ENCODE measurements at places on chromosomes 16 and 17.

DNA sequence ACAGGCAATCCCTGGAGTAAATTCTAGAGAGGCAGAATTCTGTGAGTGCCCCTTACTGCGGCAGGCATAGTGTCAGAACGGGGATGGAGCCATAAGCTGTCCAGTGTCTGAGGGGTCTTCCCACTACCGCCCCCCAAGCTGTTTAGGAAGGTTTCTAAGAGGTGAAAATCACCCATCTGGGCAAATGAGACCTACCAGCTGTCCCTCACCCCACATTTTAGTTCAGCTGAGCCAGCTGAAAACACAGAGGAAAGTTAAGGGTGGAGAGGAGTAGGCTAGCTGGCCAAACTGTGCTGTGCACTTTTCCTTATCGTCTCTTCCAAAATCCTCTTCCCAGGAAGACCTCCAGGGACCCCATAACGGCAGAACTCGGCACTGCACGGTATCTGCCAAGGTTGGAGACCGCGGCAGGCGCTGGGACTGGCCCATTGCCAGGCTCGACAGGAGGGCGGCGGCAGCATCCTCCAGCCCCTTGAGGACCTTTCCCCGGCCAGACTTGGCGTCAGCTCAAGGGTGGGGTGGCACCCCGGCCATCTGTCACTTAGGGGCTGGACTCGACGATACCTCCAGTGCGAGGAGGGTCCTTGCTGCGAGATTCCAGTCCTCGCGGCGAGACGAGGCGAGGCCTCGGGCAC, 955 bp downstream of the ACLY start:
- DNase-seq = peak; percentile 80

- no peak for DNase-seq
Observed at GRCh38 chr16:86886651-86887050, 308.3 kb downstream of the FOXL1 start.

DNA sequence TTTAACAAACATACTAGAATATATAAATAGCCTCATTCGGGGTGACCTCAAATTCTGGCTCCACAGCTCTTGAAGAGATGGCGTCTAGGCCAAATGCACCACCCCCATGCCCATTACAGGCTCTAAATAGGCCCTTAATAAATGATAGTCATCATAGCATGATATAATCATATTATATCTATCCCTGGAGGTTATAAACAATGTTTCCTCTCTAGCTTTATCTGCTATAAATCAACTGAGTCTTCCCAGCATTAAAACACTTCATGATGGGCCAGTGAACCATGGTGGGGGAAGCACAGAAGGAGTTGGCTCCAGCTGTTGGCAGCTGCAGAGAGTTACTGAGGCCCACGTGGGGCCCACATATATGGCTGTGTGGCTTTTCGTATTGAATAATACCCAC, 214.9 kb upstream of the MPHOSPH6 start:
- no peak for DNase-seq

- no peak for DNase-seq
Observed at GRCh38 chr17:15238057-15238456, 27.1 kb downstream of the PMP22 start.

- DNase-seq = no peak
Observed at GRCh38 chr16:11333702-11334101, 11.6 kb upstream of the RMI2 start.

DNA sequence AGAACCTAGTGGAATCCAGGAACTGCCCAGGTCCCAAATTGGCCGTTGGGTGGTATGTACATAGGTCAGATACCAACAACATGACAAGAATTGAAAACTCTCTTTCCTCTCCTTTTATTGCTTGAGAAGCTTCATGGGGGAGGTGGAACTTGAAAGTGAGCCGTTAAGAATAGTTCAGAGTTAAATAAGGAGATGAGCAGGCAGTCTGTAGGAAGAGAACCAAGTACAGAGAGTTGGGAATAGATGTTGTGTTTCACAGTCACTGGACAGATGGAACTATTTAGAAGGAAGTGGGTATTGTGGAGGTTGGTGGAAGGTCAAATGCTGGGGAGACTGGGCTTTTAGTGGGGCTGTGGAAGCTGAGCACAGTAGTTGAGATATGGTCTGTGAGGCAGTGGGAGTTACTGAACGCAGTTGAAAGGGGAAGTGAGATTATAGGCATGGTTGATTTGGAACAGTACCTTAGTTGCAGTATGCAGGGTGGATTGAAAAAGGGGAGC, 26.4 kb downstream of the ARHGAP44 start:
- no peak for DNase-seq

DNA sequence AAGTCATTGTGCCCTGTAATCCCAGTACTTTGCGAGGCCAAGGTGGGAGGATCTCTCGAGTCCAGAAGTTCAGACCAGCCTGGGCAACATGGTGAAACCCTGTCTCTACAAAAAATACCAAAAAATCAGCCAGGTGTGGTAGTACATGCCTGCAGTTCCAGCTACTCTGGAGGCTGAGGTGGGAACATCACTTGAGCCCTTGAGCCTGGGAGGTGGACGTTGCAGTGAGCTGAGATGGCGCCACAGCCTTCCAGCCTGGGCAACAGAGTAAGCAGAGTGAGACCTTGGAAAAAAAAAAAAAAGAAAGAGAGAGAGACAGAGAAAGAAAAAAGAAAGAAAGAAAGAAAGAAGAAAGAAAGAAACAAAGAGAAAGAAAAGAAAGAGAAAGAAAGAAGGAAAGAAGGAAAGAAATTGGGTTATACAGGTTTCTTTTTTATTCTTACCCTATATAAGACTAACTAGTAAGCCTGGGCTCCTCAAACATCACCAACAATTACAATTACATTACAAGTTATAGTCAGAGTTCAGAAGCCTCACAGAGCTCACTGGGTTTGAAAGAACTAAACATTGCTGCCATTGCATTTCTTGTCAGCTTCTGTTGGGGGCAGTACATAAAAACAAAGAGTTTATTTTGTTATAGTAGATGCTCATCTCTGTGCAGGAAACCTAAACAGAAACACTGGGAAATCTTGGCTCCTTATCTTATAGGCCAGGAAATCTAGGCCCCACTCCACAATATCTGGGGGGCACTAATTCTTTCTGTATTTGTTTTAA, 6.7 kb upstream of the ABCA9 start:
- no peak for DNase-seq

DNA sequence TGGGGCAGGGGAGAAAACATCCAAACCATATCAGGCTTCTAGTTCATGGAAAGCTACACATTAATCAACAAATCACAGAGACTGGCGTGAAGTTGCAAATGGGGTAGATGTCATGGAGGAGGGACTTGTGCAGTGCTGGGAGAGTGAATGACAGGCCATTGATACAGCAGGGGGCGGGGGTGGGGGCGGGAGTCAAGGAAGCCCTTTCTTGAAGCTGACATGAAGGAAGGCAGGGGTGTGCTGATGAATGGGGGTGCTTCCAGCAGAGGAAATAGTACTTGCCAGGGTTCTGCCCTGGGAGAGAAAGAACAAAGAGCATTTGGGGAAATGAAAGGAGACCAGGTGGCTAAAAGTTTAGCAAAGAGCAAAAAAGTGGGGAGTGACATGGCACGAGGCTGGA, 269.9 kb downstream of the SHISA9 start:
- DNase-seq = no peak

DNA sequence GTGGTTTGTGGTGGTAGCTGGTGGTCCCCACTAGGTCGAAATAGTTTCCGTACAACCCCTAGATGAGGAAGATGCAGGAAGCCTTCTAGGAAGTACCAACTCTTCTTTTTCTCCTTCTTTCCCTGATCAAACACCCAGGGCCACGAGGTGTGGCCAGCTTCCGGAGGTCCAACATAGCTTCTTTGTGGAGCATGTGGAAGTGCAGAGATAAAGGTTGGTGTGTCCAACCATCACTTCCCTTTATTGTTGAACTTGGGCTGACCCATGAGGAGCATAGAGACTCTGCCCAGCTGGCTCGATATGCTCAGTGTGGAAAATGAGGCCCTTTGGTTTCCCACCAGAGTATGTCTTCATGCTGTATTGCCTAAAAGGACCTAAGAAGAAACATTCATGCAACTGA, 6.3 kb upstream of the RGS9 start:
- DNase-seq = no peak

- DNase-seq = no peak
Observed at GRCh38 chr16:54289945-54290832, 3.6 kb upstream of the IRX3 start.

- DNase-seq = no peak
Observed at GRCh38 chr16:56478281-56479049, 27.1 kb downstream of the OGFOD1 start.

DNA sequence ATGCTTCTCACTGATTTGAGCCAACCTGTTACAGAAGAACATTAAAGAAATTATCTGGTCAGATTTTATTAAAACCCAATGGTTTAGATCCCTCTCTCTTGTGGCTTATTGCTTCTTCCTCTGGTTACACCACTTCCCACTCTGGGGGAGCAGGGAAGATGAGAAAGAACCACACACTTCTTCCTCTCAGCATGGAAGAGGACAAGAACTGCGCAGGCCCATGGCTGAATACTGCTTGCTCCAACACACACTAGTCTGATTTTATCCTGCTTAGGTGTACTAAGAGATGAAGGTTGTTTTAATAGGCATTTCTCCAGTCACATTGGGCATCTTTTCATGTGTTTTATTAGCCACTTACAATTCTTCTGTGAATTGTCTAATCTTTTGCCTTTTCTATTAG, 27.6 kb downstream of the MAP3K3 start:
- no peak for DNase-seq

- no peak for DNase-seq
Observed at GRCh38 chr16:47073223-47074155, 70.3 kb downstream of the NETO2 start.

DNA sequence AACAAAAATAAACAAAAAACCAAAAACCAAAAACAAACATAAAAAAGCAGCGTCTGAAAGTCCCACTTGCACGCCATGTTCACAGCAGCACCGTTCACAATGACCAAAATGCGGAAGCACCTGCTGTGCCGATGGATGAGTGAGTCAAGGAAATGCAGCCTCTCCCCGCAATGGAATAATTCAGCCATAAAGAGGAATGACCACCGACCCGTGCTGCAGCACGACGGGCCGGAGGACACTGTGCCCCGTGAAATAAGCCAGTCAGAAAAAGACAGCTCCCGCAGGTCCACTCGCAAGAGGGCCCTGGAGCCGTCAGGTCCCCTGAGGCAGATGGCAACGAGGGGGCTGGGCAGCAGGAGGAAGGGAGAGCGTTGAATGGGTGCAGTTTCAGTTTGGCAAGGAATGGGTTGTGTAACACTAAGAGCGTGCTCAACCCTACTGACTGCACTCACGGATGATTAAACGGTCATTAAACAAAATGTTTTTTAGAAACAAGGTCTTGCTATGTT, 5.1 kb downstream of the CLCN7 start:
- no peak for DNase-seq

DNA sequence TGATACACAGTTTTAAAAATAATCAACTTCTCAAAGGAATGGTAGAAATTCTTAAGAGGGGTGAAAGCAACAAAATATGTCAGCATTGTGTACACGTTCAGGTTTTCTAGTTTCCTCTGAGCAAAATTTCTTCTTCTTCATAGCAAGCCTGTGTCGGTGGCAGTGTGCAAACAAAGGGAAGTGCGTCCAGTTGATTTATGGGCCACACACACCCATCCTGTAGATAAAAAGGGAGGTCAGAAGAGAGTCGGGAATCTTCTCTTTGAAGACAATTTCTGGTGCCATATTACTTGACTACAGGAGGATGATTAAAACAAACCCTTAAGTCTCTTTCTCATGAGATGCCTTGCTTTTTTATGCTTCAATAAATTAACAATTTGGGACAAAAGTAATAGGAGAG, 484.1 kb upstream of the SALL1 start:
- no peak for DNase-seq

- DNase-seq = no peak
Observed at GRCh38 chr16:89334050-89334449, 116.5 kb downstream of the ZNF778 start.

DNA sequence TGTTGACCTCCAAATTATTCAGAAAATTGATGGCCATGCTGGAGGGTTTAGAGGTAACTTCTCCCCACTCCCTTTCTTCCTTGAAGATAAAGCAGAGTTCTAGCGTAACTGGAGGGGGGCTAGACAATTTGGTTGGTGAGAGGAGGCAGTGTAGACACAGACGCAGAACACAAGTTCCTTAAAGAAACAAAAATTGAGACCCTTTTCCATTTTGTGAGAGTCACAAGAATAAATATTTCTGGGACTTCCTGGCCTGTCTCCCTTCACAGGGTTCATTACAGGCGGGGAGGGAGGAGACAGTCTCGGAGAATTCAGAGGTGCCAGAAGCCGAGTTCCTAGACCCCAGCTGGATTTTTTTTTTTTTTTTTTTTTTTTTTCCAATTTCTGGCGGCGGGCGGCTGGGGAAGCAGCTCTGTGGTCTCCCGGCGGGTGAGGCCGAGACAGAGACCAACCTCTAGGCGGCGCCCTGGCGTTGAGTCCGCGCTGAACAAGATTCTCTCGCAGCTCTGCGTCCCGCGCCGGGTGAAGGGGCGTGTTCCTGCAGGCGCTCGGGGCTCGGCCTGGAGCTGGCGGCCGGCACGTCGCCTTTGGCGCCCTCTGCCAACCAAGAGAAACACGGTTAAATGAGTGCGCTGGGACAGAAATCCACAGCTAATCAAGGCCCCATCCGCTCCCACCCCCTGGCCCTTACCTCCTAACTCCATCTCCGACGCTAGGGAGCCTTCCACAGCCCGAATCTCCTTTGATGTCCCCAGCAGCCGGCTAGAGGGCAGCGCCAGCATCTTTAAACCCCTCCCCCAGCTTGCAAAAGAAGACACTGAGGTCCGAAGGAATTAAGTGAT, 10.2 kb upstream of the HOXB9 start:
- peak; percentile 66 for DNase-seq

DNA sequence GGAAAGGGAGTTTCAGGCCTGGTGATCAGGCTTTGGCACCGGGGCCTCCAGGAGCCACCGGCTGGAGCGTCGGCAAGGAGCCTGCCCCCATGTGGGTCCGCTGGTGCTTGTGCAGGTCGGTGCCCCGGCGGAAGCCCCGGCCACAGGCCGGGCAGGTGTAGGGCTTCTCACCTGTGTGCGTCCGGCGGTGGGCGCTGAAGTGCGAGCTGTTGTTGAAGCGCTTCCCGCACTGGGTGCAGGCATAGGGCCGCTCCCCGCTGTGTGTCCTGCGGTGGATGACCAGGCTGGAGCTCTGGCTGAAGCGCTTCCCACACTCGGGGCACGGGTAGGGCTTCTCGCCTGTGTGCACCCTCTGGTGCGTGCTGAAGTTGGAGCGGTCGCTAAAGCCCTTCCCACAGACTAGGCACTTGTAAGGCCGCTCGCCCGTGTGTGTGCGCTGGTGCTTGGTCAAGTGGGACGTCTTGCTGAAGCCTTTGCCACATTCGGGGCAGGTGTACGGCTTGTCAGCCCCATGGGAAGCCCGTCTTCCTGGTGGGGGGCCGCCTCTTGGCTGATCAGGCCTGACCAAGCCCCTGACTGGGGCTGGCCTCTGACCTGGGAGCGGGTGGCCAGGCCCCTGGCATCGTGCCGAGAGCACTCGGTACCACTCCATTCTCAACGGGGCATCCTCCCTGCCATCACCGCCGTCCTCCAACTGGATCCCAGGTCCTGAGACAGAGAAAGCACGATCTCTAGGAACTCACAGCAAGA, 14.4 kb downstream of the ZNF500 start:
- no peak for DNase-seq

Measured in right lobe of liver (tissue), 6 donors.